ENCODE measurements at places on chromosomes 16 and 17.

GRCh38 chr16:2295056-2295798 is 27.3 kb upstream of the RNPS1 start:
- DNase-seq = no peak

DNA sequence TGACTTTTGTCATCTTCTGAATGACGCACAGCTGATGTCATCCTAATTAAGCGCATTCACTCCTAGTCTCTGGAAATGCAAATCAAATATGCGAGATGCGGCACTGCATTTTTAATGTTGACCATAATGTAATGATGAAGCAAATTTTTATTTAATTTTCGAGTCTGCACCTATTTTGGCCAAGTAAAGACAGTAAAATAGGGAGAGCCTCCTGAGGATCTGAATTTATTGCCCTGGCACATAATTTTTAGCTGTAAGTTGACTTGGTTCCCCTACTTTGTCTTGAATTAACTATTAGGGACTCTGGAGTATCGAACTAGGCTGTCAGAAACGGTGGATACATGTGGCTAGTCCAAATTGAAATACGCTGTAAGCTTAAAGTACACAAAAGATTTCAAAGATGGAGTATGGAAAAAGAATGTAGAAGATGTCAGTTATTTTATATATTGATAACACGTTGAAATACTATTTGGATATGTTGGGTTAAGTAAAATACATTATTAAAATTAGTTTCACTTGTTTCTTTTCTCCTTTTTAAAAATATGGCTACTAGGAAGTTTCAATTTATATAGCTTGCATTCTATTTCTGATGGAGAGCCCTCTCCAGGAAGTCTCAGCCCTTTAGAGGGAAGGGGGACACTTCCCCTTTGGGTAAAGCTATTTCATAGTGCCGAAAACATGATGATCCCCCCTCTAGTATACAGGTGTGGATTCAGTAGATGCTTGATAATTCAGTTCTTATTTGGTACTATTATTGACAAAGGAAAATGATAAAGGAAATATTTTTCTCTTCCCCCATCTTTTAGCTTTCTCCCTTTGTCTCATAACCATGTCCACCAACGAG is 991 bp downstream of the KPNA2 start:
- DNase-seq = no peak

GRCh38 chr17:73899839-73900238 is 255.6 kb upstream of the SDK2 start:
- DNase-seq = no peak

GRCh38 chr16:11913425-11914079 is 2.2 kb downstream of the GSPT1 start:
- DNase-seq = peak; percentile 3

GRCh38 chr17:2438823-2439222 is 38.0 kb upstream of the MNT start:
- no peak for DNase-seq

Measured in activated CD4-positive, alpha-beta T cell treated with anti-CD3 and anti-CD28 coated beads, Interleukin-2, amount 50 U/mL, for 4 hours (primary cell).